ENCODE measurements at places on chromosomes 7 and 10.
A peak's percentile ranks its signal among the peaks of the same experiment; 100 is the strongest.

- peak; percentile 51 for DNase-seq
These were observed 51.7 kb upstream of the IFRD1 start for GRCh38 chr7:112398534-112398933.

DNA sequence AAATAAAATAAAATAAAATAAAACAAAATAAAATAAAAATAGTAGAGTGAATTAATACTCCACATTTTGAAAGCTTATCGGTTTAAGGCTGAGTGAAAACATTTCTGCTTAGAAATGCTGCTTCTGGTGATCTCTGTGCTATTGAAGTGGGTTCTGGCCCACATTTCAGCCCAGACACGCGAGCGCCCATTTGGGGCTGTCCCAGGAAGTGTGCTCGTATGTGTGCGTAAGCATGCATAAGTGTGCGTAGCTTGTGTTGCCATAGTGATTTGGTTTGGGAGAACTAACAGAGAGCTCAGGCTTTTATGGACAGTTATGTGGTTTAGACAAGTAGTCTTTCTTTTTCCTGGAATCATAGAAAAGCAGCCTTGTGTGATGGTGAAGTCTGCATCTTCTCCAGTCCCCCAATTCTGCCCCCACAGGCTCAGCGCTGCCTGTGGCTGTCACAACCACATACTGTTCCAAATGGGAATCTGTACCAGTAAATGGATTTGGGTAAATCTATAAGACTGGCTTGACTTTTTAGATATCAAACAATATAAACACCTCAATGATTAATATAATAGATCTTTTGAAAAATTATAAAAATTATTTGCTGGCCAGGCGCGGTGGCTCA lies 29.8 kb upstream of the PURB start:
- peak; percentile 81 for DNase-seq

- DNase-seq = no peak
These were observed 120.1 kb upstream of the GNAI1 start for GRCh38 chr7:80014511-80014910.

DNA sequence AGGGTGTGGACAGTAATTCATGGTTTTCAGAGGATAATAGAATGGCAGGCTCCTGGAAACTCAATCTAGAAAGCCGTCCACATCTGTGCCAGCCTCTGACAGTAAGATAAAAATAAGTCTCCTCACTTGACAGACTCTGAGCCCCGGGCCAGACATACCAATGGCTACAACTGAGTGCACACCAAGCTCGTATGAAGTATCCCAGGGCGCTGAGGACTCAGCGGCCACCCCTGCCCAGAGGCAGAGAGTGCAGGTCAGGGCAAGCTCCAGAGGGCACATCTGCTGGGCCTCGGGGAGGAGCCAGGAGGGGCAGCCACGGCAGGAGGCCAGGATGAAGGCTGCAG lies 262.8 kb upstream of the TCERG1L start:
- no peak for DNase-seq

DNA sequence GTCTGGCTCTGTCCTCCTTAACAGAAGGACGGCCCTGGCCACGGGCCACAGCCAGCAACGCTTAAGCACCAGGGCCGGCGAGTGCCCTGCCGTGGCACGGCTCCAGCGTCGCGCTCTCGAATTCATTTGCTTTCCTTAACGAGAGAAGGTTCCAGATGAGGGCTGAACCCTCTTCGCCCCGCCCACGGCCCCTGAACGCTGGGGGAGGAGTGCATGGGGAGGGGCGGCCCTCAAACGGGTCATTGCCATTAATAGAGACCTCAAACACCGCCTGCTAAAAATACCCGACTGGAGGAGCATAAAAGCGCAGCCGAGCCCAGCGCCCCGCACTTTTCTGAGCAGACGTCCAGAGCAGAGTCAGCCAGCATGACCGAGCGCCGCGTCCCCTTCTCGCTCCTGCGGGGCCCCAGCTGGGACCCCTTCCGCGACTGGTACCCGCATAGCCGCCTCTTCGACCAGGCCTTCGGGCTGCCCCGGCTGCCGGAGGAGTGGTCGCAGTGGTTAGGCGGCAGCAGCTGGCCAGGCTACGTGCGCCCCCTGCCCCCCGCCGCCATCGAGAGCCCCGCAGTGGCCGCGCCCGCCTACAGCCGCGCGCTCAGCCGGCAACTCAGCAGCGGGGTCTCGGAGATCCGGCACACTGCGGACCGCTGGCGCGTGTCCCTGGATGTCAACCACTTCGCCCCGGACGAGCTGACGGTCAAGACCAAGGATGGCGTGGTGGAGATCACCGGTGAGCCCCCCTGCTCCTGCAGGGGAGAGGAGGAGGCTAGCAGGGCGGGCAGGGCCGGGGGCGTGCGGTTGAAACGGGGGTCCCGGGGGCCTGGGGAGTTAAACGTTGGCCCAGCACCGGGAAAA lies at the start of gene HSPB1:
TSS of gene HSPB1 (plus strand) at position 327 of the 855 bp plus-strand sequence. CDS start at position 367, 40 bp downstream.
- peak; percentile 85 for DNase-seq

DNA sequence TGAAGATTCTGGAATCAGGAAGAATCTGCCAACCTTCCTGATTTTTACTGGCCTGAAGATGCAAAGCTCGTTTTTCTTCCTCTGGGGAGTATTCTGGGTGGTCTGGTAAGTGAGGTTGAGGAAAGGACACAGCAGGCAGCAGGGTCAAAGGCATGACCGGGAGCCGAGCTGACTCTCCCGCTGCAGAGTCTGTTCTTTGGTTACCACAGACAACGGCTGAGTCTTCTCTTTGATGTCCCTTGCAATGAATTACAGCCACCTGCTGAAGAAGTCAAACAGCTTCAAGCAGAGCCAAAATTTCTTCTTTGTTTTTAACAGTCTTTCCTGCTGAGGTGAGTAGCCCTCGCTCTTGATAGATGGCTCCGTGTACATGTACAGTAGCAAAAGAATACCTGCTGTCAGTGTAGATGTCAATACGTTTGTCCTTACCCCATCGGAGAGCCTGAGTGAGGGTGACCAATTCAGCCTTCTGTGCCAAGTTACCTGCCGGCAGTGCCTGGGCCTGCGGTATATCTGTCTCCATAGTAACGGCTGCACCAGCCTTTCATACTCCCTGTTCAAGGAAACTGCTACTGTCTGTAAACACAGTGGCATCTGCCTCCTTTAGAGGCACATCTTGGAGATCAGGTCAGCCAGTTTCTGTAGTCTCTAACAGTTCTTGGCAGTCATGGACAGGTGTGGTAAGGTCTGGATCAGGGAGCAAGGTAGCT lies 76.4 kb downstream of the PRR15 start:
- DNase-seq = no peak

DNA sequence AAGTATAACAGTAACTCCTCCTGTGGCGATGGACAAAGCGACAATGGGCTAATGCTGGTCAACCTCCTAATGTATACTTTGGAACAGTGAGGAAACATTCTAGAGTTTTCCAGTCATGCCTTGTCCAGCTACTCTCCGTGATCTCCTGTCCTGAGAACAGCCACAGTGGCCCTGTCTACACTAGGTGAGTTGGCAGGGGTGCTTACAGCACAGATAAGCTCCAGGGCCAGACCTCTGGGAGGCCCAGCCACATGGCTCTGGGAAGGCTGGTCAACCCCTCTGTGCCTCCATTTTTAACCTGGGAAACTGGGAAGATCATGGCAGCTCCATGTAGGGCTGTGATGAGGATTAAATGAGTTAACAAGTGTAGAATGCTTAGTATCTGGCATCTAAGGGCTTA lies 57.0 kb downstream of the CLEC2L start:
- DNase-seq = no peak

DNA sequence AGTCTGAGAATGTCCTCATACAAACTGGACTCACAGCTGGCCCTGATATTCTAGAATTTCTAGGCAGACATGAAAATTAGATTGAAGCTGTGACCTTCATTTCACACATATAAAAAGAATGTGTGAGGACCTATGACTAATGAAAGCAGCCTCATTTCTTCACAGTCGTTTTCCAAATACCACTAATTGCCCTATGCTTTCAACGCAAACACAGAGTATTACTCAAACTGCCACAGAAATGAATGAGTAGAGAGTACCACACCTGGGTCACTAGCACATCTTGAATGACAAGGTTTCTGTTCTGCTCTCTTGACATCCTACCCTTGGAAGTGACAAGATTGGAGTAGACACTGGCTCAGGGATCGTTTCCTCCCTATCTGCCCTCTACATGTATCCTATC lies 142.4 kb downstream of the C1GALT1 start:
- DNase-seq = no peak

Measured in CD4-positive, alpha-beta T cell treated with Interleukin-10 for 1 hour (primary cell).